ENCODE measurements at places on chromosomes 4 and X.

- DNase-seq, result no peak
These were observed 6.7 kb upstream of the ARL13A start for GRCh38 chrX:100962811-100963210.

DNA sequence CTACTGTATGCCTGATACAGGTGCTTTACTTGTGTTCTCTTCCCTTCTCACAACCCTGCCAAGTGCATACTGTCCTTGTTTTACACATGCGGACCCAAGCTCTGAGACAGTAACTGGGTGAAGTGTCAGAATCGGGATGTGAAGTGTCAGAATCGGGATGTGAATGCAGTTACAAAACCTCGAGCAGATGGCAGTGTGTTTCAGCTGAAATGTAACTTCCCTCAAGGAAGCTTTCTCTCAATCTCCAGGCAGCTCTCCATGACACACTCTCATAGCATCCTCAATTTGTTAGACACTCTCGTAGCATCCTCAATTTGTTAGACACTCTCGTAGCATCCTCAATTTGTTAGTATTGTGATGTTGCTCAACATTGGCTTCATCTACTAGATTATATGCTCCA is 1.1 kb upstream of the HPSE start:
- no peak for DNase-seq

DNA sequence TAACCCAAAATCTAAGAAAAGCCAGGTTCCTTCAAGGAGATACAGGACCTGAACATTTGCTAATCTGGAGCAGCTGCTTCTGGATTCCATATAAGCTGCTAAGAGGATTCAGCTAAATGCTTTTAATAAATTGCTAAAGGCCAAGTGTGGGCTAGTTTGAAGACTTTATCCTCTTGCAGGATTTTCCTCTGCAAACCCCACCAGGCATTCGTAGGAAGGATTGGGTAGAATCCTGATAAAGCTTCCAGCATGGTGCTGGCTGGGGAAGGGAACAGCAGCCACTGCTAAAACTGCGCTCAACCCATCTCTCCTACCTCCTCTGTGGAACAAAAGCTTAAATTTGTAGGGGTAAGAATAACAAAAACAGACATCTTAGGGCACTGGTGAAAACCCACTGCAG is 61.3 kb upstream of the TAB3 start:
- DNase-seq, result no peak

GRCh38 chr4:48546336-48546735 is 56.3 kb downstream of the ZAR1 start:
- no peak for DNase-seq

DNA sequence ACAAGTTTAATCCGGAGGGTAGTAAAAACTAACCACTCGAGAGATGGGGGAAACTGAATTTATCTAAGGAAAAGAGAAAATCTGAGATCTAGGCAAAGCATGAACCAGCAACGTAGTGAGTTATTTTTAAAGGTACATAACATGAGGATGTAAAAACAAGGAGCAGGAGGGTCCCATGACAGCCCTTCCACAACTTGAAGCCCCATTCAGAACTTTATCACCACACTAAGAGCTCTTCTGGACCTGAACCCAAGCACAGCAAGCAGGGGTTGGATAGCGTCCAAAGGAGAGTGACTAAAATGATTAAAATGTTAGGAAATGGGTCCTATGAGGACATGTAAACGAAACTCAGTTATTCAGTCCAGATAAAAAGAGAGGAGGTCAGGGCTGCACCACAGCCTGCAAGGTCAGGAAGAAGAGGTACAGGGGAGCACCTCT is 16.2 kb downstream of the SH3RF1 start:
- no peak for DNase-seq

DNA sequence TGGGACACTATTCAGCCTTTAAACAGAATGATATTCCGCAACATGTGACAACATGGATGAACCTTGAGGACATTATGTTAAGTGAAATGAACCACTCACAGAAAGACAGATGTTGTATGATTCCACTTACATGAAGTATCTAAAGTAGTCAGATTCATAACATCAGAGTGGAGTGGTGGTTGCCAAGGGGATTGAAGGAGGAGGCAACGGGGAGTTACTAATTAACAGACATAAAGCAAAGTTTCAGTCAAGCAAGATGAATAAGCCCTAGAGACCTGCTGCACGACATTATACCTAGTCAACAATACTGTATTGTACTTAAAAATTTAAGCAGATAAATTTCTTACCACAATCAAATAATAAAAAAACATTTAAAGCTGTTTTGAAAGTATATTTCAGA is 105.0 kb upstream of the NR0B1 start:
- DNase-seq, result no peak

Data from T follicular helper cell (primary cell).